ENCODE measurements at places on chromosomes 4 and X.

GRCh38 chr4:91734682-91735081 lies 569.1 kb upstream of the GRID2 start:
- no peak for DNase-seq

GRCh38 chrX:34270434-34270833 lies 138.3 kb upstream of the FAM47A start:
- no peak for DNase-seq

DNA sequence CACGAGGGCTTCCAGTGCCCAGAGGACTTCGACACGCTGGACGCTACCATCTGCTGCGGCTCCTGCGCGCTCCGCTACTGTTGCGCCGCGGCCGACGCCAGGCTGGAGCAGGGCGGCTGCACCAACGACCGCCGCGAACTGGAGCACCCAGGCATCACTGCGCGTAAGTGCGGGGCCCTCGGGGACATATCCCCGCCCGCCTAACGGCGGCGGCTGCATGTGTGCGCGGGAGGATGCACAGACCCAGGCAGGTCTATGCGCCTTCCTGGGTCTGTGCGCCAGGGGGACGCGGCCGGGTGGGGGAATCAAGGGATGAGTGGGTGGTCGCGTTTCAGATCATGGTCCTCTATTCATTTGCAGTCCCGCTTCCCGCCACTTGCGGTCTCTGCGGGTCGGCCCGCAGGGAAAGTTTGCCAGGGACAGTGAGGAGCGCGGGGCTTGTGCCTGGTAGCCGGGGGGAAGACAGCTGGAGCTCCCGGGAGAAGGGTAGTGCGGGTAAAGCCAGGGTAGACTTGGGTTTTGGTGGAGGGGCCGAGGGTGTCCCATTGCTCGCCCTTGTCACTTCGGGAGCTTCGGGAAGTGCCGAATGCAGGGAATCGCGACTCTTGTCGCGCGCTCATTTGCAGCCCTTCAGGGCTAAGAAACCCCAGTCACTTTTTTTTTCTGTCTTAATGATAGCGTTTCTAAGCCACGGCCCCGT lies 1.0 kb downstream of the SHISA3 start:
- DNase-seq = no peak

DNA sequence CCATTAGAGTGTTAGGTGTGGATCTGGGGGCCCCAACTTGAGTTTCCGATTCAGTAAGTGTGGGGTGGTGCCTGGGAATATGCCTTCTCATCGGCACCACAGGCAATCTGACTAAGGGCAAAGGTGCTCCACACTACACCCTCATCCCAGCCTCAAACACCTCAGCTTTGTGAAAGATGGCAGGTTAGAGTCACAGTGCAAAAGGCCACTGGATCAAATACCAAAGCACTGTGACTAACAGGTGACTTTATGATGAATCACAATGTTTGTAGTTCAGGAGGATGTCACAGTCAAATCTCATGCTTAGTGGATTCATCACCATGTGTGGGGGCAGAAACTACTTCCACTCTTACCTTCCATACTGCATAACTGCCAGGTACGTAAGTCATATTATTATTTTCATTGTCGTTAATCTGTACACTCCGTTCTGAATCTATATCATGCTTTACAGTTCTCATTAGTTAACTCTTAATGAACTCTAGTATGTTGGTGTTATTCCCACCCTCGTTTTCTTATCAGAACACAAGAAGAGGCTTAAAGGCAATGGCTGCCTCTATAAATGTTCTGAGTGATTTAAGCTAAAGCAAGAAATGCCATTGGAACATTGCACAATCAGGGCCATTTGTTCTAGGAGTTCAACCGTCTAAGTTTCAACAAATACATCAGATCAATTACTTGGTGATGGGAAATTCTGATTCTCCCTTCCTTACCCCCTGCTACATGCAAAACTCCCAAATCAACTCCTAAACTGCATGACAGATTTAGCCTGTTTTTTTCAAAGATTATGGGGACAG lies 50.2 kb downstream of the PRKG2 start:
- no peak for DNase-seq

DNA sequence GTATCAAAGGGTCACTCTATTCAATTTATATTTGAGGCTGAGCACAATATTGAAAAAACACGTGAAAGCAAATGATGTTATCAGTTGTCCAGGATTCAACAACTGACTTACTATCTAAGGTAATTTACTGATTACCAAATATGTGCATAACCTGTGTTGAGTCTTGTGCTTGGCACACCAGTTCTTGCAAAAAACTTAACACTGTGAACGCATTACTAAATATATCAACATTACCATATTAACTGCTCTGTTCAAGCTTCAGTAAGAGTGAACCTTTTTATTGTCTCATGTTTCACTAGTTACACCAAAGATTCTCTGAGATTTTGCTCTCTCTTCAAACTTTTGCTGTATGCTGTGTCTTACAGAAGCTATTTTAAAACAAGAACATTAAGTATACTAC lies 38.4 kb downstream of the PPARGC1A start:
- DNase-seq = no peak

DNA sequence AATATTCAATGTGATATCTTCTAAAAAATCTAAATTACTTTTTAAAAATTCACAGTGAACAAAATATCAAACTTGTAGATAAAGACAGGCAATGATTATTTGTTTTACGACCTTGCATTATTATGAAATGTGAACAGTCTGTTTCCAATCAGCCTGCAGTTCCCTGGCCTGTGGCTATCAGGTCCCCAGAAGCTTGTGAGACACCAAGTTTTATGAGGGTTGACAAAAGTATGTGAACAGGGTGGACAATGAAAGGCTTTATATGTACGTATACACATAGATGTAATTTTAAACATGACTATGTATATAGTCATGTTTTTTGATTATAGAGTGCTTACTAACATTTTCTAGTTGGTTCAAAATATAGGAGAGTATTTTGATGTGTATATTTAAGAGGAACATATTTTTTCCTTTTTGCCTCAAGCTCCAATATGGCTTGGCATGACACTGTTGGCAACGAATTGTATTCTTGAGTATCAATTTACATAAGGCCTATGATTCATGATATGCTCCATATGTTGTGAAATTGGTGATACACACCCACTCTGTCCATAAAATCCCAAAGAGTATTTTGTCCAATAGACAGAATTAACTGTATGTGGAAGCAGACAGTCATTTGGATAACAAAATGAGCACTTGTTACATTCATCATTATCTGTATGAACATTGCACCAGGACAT lies 55.7 kb downstream of the BTC start:
- DNase-seq = no peak

DNA sequence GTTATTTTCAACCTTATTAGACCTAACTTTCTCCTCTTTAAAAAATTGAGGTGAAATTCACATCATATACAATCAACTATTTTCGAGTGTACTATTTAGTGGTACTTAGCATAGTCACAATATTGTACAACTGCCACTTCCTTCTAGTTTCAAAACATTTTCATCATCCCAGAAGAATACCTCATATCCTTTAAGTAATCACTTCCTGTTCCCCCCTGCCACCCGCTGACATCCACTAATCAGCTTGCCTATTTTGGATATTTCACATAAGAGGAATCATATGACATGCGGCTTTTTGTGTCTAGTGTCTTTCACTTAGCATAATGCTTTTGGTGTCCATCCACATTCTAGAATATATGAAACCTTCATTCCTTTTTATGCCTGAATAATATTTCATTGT lies 10.0 kb upstream of the PPA2 start:
- DNase-seq = no peak

- DNase-seq = no peak
Measured at GRCh38 chr4:42632653-42633382, 24.1 kb downstream of the ATP8A1 start.

DNA sequence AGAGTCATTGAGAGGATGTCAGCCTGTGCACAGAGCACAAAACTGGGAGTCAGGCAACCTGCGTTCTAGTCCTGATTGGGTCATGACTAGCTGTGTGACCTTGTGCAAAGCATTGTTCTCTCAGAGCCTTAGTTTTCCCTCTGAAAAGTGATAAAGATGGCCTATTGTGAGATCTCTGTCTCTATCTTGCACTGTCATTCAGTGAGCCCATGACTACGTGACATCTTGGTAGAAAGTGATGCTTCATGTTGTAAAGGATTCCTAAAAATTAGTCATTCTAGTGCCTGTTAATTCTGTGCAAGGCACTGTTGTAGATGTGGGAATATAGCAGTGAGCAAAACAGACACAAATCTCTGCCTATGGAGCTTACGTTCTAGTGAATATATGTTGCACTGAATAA lies 2.5 kb downstream of the PGRMC1 start:
- no peak for DNase-seq

GRCh38 chrX:125205133-125205917 lies 114.3 kb upstream of the TEX13C start:
- no peak for DNase-seq

DNA sequence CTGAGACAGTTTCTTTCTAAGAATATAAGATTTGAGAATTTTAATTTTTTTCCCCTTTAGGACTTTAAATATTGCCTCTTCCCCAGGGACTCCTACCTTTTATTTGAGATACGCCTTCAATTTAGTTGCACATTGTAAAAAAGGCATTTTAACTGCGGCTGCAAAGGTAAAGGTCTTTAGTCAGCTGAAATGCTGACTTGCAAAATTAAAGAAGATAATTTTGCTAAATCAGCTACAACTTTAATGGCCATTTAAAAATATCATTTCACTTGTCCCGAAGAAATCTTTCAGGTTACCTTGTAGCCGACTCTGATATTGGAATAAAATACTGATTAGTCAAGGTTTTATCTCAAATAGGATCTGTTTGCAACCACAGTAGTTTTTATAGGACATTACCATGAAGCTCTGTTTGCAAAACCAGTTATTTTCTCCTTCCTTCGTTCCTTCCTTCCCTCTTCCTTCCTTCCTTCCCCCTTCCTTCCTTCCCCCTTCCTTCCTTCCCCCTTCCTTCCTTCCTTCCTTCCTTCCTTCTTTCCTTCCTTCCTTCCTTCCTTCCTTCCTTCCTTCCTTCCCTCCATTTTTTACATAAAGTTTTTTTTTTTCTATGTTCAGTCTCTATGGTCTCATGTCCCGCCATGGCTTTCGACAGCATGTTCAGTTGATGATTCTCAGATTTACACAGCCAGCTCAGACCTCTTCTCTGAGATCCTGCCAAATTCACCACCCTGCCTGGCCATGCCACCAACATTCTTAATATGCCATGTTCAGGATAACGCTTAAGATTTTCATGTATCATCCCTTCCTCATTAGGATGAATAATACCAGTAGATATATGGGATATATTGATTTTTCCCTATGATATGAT lies 405.4 kb upstream of the PRKX start:
- no peak for DNase-seq

DNA sequence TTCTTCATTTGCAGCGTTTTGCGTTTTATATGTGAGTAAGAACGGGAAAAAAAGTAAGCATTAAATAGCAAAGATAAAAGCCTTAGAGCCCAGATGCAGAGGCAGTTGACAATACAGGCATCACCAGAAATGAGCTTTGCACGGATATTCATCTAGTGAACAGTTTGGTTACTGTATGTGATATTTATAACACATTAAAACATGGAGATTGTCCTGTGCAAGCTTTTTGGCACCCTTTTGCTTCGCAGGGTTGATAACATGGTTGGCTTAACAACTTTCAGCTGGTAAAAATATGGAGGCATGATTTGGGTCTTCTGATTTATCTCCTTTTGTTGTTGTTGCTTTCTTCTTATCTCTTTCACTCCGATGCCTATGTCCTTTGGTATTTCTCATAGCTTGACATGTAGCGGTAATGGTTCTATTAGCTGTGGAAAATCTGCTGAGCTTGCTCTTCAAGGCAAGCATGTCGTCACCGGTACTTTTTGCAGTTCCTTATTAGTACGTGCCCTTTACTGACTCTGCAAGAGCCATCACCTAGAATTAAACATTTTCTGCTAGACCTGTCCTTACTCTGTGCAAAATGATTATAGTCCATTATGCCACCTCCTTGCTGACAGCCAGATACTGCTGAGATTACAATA lies 102.9 kb downstream of the PCDH7 start:
- no peak for DNase-seq

- no peak for DNase-seq
Measured at GRCh38 chr4:2360396-2360730, 58.1 kb downstream of the ZFYVE28 start.

DNA sequence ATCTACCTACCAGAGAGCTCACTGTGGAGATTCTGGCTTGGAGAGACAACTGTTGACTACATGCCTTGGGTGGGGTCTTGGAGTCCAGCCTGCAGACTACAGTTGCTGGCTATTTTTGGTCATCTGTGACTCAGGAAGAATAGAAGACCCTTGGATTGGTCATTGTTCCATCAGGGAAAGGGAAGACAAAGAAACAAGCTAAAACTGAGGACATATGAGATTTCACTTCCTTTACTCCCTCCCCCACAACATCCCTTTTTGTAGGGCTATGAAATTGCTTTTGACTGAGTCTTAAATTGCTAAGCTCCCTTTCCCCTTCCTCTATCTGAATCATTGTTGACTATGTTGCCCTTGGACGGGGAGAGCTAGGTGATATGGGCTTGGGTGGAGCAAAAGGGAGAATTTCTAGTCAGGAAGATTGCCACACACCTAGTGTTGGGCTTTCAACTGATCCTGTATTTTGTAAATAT lies 11.7 kb downstream of the MSN start:
- no peak for DNase-seq

DNA sequence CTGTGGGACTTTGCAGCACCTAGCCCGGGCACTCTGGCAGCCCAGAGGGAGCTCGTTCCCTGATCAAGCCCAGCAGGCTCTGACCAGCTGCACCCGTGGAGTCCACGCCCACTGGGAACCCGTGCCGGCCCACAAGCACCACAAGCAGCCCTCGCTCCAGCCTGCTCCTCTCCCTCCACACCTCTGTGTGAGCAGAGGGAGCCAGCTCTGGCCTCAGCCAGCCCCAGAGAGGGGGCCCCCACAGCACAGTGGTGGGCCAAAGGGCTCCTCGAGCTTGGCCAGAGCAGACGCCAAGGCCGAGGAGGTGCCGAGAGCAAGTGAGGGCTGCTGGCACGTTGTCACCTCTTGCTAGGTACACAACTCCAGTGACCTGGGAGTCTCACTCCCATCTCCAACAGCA lies 5.1 kb upstream of the UGT2A1 start:
- no peak for DNase-seq

GRCh38 chrX:78330540-78330939 lies 3.1 kb upstream of the CYSLTR1 start:
- no peak for DNase-seq

DNA sequence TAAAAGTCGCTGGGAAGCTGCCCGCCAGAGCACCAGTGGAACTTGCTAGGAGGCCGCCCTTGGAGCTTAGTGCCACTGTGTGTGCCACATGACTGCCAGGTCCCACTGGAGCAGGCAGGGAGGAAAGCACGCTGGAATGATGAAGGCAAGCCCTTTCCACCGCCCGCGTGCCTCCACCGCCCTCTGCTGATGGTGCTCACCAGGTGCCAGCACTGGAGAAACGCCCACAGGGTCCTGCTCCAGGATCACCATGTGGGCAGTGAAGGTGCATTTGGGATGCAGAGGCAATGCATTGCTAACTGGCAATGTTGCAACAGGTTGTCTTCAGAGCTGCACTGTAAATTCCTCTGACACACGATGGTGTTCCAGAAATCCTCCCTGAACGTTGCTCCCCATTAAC lies 76.3 kb downstream of the SHROOM2 start:
- no peak for DNase-seq

GRCh38 chr4:88033309-88033708 lies 25.9 kb downstream of the PKD2 start:
- DNase-seq = peak; percentile 62

- DNase-seq = no peak
Measured at GRCh38 chr4:151692821-151693673, 67.8 kb downstream of the GATB start.
